ENCODE measurements at places on chromosomes 2 and 18.

DNA sequence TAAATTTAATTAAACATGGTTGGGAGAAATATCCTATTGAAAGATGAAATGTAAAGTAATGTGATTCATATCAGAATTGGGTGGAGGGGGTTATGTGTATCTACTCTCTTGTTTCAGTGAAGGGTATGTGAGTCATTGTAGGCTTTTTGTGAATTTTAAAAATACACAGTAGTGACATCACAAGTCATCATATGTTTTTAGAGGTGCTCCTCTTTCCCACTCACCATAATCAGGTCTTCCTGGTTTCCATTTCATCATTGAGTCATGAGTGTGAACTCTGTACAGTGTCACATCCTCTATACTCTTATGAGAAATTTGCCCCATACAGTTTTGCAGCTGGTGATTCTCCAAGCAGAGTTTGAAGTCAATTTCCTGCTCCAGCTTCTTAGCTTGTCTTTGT lies 18.8 kb downstream of the FSIP2 start:
- peak; percentile 43 for DNase-seq

DNA sequence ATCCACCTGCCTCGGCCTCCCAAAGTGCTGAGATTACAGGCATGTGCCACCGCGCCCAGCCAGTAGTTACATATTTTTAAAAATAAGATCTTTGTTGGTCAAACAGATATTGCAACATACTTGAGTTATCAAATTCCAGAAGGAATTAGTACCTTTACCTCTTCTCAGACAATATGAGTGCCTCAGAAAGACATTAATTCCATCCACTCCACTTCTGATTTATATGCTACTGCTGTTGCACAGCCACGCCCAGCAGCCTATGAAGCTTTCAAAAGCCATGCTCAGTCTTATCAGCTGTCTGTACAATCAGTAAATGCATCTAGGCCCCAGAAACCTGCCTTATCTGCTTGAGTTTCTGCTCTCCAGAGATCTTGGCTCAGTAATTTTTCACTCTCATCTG lies 47.8 kb downstream of the MEX3C start:
- DNase-seq = no peak

- DNase-seq = no peak
These were observed 17.5 kb downstream of the MGAT4A start for GRCh38 chr2:98713332-98714015.

GRCh38 chr2:237870754-237871651 lies 11.6 kb downstream of the RAMP1 start:
- no peak for DNase-seq

DNA sequence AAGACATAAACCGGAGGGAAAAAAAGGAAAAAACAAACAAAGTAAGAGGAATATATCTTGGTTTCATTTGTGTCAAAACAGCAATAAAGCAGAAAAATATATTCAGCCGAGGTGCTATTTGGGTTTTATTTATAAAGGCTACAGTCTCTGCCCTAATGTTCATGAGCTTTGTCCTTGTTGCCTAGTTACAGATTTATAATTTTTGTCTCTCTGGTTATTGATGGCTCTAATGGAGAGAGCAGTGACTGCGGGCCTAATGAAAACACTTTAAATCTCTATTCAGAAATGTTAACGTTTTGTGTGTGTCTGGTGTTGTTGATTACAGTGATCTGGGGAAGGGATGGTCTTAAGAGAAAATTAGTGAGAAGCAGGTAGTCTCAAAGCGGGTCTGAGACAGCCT lies 854.0 kb upstream of the LRRTM1 start:
- no peak for DNase-seq

DNA sequence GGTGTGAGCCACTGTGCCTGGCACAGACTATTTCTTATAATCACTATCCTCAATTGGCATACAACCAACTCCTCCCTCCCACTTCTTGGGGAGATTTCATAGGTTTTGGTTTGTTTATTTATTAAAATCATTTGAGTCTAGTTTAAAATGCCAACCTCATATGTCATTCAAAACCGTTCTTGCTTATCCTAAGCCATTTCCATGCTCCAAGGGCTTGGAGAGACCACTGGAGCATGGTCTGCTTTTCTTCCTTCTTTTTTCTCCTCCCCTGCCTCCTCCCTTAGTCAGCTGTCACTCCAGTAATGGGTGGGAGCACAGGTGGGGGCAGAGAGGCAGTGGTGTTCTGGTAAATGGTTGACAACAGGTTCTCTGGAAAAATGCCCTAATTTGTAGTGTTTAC lies 20.4 kb upstream of the KCNS3 start:
- DNase-seq = no peak

- DNase-seq = no peak
These were observed 313.7 kb downstream of the ZNF521 start for GRCh38 chr18:25038261-25038660.

GRCh38 chr2:191318729-191319078 lies 73.5 kb downstream of the MYO1B start:
- DNase-seq = peak; percentile 77

DNA sequence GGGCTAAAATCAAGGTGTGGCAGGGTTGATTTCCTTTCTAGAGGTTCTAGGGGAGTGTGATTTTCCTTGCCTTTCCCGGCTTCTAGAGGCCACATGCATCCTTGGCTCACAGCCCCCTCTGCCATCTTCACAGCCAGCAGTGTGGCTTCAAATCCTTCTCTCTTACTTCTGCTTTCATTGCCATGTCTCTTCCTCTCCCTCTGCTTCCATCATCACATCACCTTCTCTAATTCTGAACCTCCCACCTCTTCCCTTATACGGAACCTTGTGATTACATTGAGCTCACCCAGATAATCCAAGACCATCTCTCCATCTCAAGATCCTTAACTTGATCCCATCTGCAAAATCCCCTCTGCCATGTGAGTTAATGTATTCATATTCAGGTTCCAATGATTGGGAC lies 56.2 kb upstream of the RMDN2 start:
- DNase-seq = no peak

DNA sequence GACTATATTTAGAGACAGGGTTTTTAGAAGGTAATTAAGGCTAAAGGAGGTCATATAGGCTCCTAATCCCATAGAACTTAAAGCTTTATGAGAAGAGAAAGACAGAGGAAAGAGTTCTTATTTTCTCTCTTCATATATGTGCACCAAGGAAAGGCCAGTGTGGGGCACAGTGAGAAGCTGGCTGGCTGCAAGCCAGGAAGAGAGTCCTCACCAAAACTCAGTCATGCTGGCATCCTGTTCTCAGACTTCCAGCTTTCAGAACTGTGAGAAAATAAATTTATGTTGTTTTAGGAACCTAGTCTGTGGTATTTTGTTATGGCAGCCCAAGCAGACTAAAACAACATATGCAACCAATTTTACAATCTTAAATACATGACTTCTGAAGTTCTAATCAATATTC lies 31.5 kb upstream of the ATIC start:
- no peak for DNase-seq

Data from fibroblast of lung (primary cell).